ENCODE measurements at places on chromosomes 7 and 10. TPM values are rescaled to one million over a fixed set of nuclear protein-coding genes. Genes with fewer than 3 reads are reported as not detected.

The KIAA1549 gene
- total RNA-seq = 1.4 TPM

GRCh38 chr7:139423091-139423490, 60.4 kb downstream of the KLRG2 start:
- no peak for DNase-seq

- no peak for DNase-seq
These were observed 473.6 kb upstream of the C7orf33 start for GRCh38 chr7:148116829-148117403.

The COL17A1 gene
- total RNA-seq = 0.22 TPM

The HKDC1 gene
- total RNA-seq = not detected

GRCh38 chr10:8229153-8229552, 174.7 kb downstream of the GATA3 start:
- DNase-seq = no peak

DNA sequence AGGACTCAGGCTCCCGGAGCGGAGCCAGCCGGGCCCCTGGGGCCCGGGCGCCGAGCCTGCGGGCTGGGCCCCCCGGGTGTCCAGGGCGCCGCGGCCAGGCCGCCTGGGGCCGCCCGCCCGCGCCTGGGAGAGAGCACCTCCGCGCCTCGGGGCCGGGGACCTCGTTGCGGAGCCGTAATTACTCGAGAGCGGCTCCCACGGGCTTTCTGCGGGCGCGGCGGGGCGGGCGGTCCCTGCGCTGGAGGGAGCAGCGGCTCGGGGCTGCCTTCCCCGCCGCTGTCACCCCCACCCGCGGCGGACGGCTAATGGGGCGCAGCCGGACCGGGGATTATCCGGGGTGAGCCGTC, 1.5 kb downstream of the GNB2 start:
- DNase-seq = no peak

The PRRT4 gene
- 2.4 TPM for total RNA-seq

The KCND2 gene
- 0.22 TPM for total RNA-seq
